Hematopoietic multipotent progenitor cell treated with erythropoietin and hydrocortisone succinate and interleukin-3 and kit ligand, for 6 days (in vitro differentiated cells): ENCODE measurements at places on chromosomes 12 and 14.

DNA sequence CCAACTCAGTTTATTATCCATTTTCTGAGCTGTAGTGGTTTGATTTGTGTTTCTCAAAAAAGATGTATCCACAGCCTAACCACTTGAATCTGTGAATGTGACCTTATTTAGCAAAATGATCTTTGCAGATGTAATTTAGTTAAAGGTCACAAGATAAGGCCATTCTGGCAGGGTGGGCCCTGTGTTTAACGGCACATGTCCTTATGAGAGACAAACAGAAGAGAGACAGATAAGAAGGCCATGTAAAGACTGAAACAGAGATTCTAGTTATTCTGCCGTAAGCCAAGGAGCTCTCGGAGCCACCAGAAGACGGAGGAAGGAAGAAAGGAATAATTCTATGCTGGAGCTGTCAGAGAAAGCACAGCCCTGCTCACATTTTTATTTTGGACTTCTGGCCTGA is 374.2 kb downstream of the PRKD1 start:
- DNase-seq, result no peak

DNA sequence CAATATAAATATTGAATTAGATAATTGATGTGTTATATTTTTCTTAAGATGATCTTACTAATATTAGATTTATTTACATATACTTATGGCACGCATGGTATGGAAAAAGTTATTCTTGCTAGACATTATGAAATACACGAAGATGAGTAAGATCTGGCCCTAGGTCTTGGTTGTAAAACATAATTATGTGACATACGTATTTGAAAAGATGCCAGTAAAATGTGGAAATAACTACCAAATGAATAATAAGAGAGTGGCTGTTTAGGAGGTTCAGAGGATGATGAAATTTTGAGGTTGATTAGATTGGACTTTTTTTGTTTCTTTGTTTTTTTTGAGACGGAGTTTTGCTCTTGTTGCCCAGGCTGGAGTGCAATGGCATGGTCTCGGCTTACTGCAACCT is 41.3 kb downstream of the FANCM start:
- DNase-seq, result peak; percentile 55

GRCh38 chr14:98198385-98198784 is 1073.6 kb downstream of the BCL11B start:
- peak; percentile 65 for DNase-seq

DNA sequence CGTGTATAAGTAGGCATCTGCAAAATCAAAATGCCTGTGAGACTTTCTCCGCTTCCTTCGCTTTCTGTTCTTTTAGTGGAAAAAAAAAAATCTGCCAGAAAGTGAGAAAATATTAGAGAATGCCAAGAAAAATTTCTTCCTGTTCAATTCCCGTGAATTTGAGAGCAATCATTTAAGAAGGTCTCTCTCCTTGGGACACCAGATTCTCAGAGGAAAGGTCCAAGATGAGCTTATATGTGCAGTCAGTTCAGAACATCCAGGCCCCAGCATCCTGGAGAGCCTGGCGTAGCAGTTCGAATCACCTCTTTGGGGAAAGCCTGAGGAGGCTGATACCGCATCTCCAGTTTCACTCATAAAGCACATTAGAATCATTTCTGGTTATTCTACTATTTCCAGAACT is 912.8 kb downstream of the GALC start:
- no peak for DNase-seq

- DNase-seq, result no peak
These were observed 276.5 kb downstream of the TMEM132C start for GRCh38 chr12:128543460-128543859.

DNA sequence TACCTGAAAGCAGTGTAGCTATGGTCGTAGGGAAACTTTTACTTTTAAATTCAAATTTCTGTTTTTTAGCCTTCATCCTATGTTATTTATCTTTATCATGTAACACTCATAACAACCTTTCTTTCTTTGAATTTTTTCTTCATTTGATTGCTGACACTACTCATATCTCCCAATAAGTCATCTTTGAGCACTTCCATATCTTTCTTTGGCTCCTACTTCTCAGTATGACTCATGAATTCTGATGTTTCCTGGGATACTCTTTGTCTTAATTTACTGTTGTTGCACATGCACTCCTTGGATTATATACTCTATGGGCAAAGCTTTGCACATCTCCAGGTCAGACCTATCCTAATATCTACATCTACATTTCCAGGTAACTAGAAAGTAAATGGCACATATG is 18.1 kb upstream of the IAPP start:
- DNase-seq, result no peak

- DNase-seq, result no peak
These were observed 75.1 kb upstream of the CAPRIN2 start for GRCh38 chr12:30829876-30830275.

GRCh38 chr12:128639089-128639488 is 184.7 kb downstream of the SLC15A4 start:
- no peak for DNase-seq

- DNase-seq, result no peak
These were observed 540.3 kb downstream of the BCL11B start for GRCh38 chr14:98731701-98732100.

DNA sequence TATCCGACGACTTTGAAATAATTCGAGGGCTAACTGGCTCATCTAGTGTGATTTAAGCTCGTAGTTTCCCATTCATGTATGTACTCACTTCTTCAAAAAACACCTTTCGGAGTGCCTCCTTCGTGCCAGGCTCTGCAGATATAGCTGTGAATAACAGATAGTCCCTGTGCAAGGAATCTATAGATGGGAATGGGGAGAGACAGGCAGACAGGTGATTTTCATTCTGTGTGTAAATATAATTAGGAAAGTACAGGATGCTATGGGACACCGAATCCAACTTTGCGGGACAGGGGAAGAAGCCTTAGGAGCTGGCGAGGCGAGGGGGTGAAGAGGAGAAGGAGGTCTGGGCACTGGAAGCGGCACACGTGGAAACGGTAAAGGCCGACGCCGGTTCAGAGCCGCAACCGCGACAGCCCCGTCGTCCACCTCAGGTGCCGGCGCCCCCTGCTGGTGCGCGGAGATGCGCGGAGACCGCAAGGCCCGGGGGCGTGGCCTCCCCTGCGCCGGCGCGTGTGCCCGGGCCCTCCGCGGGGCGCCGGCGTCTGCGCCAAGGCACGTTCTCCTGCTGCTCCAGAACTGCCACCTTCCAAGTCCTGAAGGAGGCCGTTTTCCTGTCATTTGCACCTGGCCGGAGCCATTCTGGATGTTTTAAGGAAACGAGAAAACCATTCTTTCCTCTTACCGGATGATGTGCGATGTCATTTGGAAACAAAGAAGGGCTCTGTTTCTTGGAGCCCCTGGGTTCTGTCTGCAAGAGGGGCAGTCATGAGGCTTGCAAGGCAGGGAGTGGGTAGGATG is 18.0 kb upstream of the CACNA1C start:
- DNase-seq, result peak; percentile 91

DNA sequence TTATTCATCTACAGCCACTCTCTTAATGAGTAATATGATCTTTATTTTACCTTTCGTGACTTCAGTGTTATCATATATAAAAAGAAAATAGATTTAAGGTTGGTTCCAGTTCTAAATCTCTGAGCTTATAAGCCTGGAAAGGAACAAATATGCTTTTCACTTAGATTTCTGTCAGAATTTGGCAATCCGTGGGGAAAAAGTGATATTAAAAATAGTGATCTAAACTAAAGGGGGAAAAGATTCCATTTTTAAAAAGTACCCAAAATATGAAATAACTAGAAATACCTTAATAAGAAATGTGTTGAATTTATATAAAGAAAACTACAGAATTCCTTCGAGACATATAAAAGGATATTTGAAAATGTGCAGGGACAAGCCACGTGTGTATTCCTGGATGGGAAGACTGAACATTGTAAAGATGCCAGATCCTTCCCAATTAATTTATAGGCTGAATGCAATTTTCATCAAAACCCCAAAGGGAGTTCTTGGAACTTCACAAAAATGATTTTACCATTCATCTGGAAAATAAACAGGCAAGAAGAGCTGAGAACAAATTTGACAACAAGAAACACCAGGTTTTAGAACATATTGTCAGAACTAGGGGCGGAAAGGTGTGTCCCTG is 142.5 kb downstream of the EFCAB11 start:
- DNase-seq, result no peak

DNA sequence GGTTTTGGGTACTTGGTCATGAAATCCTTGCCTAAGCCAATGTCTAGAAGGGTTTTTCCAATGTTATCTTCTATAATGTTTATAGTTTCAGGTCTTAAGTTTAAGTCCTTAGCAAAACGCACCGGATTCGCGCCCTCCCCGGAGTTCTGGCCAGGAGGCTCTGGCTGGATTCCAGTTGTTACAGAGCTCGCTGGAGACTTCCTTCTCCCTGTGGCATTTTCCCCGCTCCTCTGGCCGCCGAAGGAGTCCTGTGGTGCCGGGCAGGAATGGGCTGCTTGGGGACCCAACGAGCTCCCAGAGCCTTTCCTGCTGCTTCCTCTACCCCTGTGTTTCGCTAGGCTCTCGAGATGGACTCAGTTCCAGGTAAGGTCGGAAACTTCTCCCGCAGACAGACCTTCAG is 335.9 kb downstream of the AEBP2 start:
- no peak for DNase-seq

DNA sequence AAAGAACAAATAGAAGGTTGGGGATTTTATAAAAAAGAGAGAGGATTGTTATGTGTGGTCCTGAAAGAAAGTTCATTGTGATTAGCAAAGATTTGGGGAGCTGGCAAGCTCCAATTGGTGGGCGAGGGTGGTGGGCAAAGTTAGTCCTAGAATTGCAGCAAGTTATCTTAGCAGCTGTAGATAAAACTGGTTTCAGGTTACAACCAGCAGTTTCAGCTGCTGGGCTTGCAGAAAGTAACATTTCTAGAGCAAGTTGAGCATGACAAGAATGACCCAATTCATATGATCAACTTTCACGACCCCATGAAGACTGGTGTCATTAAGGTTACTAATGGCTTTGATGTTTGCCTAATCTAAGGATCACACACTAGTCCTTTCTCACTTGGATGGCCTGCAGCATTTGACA is 177.9 kb upstream of the NUDT4 start:
- DNase-seq, result no peak

DNA sequence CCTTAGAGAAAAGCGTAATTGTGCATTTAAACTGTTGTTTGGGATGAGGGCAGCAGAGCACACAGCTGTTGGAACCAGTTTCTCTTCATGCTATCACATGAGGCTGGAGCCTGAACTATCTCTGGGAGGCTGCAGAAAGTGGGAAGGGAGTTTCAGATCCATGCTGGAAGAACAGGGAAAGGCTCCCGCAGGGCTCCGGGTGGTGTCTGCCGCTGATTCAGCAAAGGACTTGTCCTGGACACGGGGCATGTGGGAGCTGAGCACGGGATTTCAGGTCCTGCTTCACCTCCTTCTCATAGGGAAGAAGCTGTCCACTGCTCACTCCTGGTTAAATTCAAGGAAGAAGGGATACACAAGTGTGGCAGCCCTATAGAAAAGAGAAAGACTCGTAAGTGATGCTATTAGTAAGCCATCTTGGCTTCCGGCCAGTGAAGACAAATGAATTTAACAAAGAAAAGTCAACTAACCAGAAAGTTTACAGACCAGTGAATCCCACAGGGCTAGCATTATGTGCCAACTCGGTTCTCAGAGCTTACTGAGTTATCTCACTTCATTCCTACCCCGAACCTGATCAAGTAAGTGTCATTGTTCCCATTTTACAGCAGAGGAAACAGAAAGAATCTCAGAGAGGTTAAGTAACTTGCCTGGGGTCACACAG is 6.7 kb upstream of the FZD10 start:
- no peak for DNase-seq

DNA sequence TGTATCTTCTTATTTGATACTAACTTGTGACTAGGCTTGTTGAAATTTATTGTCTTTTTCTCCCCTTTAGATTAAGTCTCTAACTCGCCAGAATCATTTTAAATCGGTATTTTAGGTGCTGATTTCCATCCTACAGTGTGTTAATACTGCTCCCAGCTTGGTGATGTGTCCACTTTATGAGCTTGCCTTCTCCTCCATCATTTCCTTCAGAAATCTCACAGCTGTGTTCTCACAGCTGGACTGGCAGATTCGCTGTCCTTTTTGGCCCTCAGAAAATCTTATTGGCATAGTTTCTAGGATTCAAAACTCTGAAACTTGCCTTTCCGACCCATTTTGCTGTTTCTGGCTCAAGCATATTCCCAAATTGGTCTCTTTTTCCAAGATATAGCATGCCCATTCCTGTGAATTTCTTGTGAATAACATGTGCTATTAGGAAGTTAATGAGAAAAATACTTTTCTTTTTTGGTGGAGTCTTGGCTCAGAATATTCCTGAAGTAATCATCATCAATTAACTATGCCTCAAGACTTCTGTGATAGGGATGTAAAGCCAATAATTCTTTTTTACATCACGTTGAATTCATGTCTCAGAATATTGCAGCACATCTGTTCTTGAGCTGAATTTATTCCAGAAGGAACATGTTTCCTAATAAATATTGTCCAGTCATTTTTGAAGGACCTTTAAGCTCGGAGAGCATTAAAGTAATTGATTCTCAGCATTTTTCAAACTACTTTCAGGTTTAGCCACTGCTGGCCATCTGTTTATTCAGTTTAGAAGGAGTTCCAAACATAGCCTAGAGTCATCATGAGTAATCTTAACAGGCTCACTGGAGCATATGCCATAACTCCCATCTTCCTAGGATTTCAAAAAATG is 50.0 kb upstream of the USP44 start:
- DNase-seq, result no peak

- DNase-seq, result no peak
These were observed 189.7 kb downstream of the TTC7B start for GRCh38 chr14:90626550-90626949.

DNA sequence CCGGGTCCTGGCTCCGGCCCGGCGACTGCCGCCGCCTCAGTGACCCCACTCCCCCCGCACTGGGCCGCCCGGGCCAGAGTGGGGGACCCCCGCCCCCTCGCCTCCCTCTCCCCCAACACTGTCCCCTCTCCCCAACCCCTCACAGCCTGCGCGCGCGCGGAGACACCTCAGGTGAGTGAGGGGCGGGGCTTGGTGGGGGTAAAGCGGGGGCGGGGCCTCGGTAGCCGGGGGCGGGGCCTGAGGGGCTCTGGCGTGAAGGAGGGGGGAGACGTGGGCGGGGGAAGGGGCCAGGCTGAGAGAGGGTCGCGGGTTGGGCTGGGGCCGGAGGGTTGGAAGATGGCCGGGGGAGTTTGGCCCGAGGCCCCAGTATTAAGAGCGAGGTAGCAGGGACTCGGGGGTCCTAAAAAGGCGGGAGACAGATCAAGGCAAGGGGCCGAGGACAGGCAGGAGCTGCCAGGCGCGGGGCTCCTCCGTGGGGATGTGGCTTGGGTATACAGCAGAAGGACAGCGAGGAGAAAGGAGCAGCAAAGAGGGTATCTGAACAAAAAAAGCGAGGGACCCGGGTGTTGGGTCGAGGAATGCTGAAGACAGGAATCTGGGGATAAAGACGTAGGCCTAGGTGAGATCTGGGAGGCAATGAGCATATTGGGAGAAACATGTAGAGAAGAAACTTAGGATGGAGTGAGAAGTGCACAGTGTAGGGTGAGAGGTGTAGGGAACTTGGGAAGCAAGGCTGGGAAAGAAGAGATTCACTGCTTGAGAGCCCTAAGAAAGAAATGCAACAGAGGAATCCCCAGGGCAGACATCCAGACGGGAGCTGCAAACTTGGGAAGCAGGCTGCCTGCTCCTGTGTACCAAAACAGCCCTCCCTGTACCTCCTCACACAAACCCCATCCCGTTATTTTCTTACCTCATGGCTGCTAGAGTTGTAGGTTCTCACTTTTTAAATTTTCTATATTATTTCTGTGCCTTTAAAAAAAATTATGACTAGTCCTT is 10.8 kb downstream of the SUOX start:
- peak; percentile 65 for DNase-seq

GRCh38 chr12:62692884-62693283 is 226.3 kb downstream of the MON2 start:
- no peak for DNase-seq

- DNase-seq, result no peak
These were observed 516.2 kb downstream of the SLC16A7 start for GRCh38 chr12:60112063-60112462.
